ENCODE measurements at places on chromosomes 16 and 17. TPM values are rescaled to one million over a fixed set of nuclear protein-coding genes. Genes with fewer than 3 reads are reported as not detected.
A peak's percentile ranks its signal among the peaks of the same experiment; 100 is the strongest.

- peaks cover 22% of the 10 kb centered on the region for H3K36me3 ChIP-seq
- H3K4me3 ChIP-seq: no peak overlapping the region
- H3K27me3 ChIP-seq: no peaks in the 10 kb centered on the region
- DNase-seq: no peak
- H3K4me1 ChIP-seq: no peaks in the 10 kb centered on the region
- H3K27ac ChIP-seq: no peak overlapping the region
These were observed 8.4 kb upstream of the PLK1 start for GRCh38 chr16:23670137-23670776.

The AATK gene
- total RNA-seq: 4.4 TPM

DNA sequence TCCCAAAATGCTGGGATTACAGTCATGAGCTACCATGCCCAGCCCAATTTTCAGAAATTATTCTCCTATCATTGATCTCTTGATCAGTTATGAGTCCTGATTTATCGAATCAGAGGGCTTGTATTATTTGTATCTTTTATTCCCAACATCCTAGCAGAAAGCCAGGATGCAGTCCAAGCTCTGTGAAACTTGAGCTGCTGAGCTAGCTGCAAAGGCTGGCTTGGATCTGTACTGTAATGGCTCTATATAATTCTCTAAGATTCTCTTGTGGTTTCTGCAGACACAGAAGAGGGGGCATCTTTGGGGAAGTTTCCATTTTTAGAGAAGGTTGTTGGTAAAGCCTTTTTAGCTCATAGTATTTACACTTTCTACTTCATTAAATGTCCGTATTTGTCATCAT lies 227.1 kb downstream of the MAP2K4 start:
- no peak overlapping the region for H3K27ac ChIP-seq
- DNase-seq: no peak
- no peak overlapping the region for H3K4me3 ChIP-seq
- H3K36me3 ChIP-seq: no peaks in the 10 kb centered on the region

DNA sequence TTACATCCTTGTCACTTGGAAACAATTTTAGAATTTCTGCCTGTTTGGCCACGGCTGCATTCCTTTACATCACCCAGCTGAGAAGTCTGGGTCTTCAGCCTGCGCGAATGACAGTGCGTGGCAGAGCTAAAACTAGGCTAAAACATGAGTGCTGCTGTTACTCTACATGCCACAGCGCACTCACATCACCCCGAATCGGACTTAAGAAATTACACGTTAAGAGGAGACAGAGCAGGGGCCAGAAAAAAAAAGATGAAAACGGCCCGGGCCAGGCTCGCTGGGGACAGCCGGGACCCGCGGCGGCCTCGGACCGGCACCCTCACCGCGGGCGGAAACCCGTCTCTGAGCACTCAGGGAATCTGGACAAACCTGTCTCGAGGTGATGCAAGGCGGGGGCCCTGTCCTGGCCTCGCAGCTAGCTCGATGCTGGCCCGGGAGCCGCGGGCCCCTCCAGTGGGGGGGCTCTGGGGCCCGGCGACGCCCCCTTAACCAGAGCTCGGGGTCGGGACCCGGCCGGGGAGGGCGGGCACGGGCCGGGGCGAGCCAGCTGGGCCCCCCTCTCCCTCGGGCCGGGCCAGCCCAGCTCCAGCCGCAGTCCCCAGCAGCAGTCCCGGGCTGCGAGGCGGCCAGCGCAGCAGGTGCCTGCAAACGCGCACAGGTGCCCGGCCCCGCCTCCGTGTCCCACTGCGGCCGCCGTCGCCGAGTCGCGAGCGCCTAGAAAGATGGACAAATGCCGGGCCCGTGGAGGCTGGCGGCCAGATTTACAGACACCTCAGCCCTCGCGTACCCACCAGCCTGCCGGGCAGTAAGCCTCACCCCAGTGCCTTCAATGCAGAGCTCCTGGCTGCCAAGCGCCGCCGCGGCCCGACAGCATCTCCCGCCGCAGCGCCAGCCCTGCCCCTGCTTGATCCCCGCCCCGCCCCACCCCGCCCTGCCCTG lies at the start of gene AKTIP:
TSS of gene AKTIP (minus strand) at position 879 of the 939 bp plus-strand sequence. CDS start 2,950 bp downstream, outside the sequence.
- H3K36me3 ChIP-seq: 0 out of 2 replicates have a peak, but pooled peaks cover under 1% of the 10 kb centered on the region
- peak within 1 kb of the TSS; percentile 72 for H3K4me3 ChIP-seq
- no peak for DNase-seq
- peaks cover 24% of the 10 kb centered on the region for H3K4me1 ChIP-seq
- peak within 1 kb of the TSS; percentile 70 for H3K27ac ChIP-seq
- H3K27me3 ChIP-seq: no peaks in the 10 kb centered on the region

GRCh38 chr17:74815067-74815466 lies 38.9 kb upstream of the NAT9 start:
- no peak overlapping the region for H3K27ac ChIP-seq
- no peak overlapping the region for H3K4me3 ChIP-seq
- no peaks in the 10 kb centered on the region for H3K4me1 ChIP-seq
- no peak for DNase-seq
- no peaks in the 10 kb centered on the region for H3K27me3 ChIP-seq

- H3K27ac ChIP-seq: no peak overlapping the region
- H3K36me3 ChIP-seq: no peaks in the 10 kb centered on the region
- no peaks in the 10 kb centered on the region for H3K27me3 ChIP-seq
- H3K4me3 ChIP-seq: no peak overlapping the region
- H3K4me1 ChIP-seq: peaks cover 2% of the 10 kb centered on the region
These were observed 22.4 kb downstream of the MGRN1 start for GRCh38 chr16:4646773-4647643.

DNA sequence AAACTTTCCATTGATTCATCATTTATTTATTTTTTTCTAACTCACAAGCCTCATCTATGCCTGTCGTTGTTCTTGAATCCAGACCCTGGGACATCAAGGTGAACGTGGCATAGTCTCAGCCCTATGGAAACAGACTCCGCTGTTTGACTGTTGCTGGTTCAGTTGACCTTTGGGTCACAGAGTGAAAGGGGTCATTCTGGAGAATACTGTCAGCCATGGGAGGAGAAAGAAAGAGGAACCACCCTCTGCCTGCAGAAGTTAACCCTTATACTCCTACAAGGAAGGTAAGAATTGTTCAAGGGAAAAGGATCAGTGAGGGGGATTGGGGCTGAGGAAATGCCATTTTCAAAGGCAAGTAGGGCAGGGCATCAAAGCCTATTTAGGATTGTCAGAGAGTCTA lies 387.6 kb upstream of the MAF start:
- H3K4me3 ChIP-seq: no peak overlapping the region
- H3K27me3 ChIP-seq: no peaks in the 10 kb centered on the region
- no peak for DNase-seq
- H3K36me3 ChIP-seq: no peaks in the 10 kb centered on the region
- H3K27ac ChIP-seq: no peak overlapping the region

The PEX12 gene
- total RNA-seq: 5.0 TPM

DNA sequence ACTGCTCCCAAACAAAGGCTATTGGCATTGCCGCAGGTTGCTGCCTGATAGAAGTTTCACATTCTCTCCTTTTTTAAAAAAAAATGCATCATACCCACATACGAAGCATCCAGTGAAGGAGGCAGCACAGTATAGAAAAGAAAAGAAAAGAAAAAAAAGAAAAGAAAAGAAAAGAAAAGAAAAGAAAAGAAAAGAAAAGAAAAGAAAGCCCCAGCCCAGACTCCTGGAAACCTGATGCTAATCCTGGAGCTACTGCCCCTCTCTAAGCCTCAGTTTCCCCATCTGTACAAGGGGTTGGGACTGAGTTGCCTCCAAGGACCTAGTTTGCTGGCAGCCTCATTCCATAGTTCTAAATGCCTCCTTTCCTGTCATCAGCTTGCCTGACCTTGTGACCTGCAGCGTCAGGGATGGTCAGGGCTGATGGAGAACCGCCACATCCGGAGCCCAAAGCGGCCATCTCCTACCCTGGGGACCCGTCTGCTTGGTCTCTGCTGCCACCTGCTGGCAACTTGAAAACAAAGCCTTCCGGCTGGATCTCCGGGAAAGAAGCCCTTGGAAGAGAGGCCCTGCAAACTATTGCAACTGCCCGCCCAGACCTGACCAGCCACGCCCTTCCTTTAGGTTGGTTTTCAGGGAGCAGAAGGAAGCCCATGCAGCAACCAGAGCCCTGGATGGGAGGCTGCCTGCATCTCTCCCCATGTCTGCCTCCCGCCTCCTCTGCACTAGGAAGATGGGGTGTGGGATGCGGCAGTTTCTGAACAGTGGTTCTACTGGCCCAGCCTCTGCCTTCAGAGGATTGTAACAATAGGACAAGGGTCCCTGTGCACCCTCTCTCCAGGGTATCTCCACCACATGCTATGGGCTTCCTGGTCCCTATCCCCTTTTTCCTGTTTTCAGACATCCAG lies 13.0 kb downstream of the AIPL1 start:
- no peak overlapping the region for H3K4me3 ChIP-seq
- peaks cover 5% of the 10 kb centered on the region for H3K27me3 ChIP-seq
- no peak overlapping the region for H3K27ac ChIP-seq
- no peaks in the 10 kb centered on the region for H3K36me3 ChIP-seq
- peak; percentile 69 for DNase-seq
- H3K4me1 ChIP-seq: no peaks in the 10 kb centered on the region

The GFER gene
- total RNA-seq: 47.3 TPM

DNA sequence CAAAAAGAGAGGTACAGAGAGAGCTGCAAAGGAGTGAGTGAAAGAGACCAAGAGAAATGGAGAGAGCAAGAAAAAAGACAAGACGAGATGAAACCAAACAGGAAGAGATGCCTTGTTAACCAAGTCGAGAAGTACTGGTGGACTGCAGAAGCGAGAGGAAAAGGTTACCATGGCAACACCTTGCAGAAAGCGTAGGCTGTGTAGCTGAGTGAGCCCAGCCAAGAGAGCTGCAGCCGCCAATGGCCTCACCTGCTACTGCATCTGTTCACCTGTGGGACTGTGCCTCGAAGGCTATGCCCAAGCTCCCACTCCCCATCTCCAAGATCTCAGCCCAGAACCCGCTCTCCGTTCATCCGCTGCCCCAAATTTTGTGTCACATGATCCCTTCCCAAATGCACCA lies 161.3 kb downstream of the SLC39A11 start:
- no peaks in the 10 kb centered on the region for H3K4me1 ChIP-seq
- H3K27ac ChIP-seq: no peak overlapping the region
- no peak overlapping the region for H3K4me3 ChIP-seq
- no peaks in the 10 kb centered on the region for H3K27me3 ChIP-seq
- no peaks in the 10 kb centered on the region for H3K36me3 ChIP-seq
- DNase-seq: no peak

GRCh38 chr17:32783602-32784001 lies 93.3 kb downstream of the MYO1D start:
- no peaks in the 10 kb centered on the region for H3K27me3 ChIP-seq
- no peak overlapping the region for H3K4me3 ChIP-seq
- no peaks in the 10 kb centered on the region for H3K4me1 ChIP-seq
- no peak overlapping the region for H3K27ac ChIP-seq

DNA sequence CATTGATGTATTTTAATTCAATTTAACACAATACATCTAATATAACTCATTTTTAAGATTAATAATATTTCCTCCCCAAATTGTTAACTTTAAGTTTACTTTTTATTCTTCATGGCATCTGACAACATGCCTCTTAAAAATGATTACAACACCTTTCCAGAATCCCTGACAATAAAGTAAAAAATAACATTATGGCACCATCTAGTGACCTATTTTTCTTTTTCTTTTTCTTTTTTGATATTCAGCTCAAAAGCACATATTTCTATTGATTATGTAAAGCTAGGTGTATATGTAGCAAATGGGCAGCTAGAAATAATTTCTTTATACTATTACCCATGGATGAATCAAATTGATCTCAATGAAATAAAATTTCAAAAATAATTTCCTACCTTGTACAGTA lies 834.3 kb upstream of the CDH8 start:
- no peaks in the 10 kb centered on the region for H3K36me3 ChIP-seq
- no peak overlapping the region for H3K27ac ChIP-seq
- H3K27me3 ChIP-seq: no peaks in the 10 kb centered on the region
- DNase-seq: no peak

GRCh38 chr17:36616061-36617029 lies 15.0 kb downstream of the MRM1 start:
- H3K27ac ChIP-seq: no peak overlapping the region
- no peaks in the 10 kb centered on the region for H3K36me3 ChIP-seq
- no peak for DNase-seq
- H3K4me3 ChIP-seq: no peak overlapping the region
- H3K27me3 ChIP-seq: no peaks in the 10 kb centered on the region
- H3K4me1 ChIP-seq: peaks cover 7% of the 10 kb centered on the region

DNA sequence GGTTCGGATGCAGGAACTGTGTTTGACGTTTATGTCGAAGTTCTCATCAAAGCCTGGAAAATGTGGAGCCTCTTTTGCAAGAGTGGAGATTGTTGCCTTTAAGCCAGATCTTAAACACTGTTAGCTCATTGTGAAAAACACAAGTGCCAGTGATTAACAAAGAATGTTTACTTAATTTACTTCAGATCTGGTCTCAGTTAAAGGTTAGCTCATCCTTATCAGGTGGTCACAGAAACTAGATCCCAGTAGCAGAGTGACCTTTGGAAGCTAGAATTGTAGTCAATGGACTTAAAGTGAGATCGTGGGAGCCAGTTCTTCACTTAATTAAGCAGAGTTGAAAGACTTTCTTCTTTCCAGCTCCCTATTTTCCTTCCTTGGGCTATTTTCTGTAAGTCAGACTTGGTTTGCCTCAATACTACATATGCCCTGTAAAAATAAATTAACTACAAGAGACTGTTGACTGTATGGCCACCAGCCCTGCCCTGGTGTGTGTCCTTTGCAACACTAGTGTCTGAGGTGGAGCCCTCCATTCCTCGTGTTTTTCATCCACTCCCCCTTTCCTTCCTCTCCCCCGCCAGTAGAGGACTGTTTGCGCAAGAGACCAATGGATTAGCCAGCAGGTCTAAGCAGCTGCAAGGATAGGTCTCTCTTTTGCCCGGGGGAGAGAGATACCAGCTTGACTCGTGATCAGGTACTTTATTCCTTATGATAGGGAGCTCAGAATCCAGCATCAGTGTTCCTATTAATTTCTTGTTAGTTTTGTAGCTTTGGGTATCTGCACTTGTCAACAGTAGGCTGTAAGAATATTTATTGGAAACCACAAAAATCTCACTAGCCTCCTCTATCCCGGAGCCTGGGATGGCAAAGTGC lies 20.2 kb downstream of the FBXO39 start:
- H3K4me1 ChIP-seq: no peaks in the 10 kb centered on the region
- H3K36me3 ChIP-seq: no peaks in the 10 kb centered on the region
- no peak for DNase-seq
- H3K27me3 ChIP-seq: peaks cover 27% of the 10 kb centered on the region
- H3K4me3 ChIP-seq: no peak overlapping the region
- no peak overlapping the region for H3K27ac ChIP-seq

The TBC1D3I gene
- total RNA-seq: 0.17 TPM

DNA sequence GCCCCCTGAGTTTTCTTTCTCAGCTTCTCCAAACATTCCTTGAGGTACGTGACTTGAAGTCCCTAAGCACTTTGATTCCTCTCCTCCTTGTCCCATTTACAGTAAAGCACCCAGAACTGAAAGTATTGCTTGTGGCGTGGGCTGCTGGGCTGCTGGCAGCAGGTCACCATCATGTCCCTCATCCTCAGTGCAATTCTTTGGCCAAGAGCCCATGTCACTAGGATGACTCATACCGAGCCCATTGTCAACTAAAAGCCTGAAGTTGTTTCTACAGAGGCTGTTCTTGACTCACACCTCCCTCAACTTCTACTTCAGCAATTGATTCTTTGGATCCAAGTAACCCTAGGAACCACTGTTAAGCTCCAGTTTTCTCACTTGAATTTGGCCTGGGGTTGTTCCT lies 54.3 kb downstream of the KPNA2 start:
- no peaks in the 10 kb centered on the region for H3K36me3 ChIP-seq
- peak; percentile 72 for DNase-seq
- no peak overlapping the region for H3K4me3 ChIP-seq

GRCh38 chr16:27449434-27450195 lies 47.6 kb downstream of the IL21R start:
- H3K27me3 ChIP-seq: no peaks in the 10 kb centered on the region
- H3K36me3 ChIP-seq: no peaks in the 10 kb centered on the region
- H3K4me1 ChIP-seq: no peaks in the 10 kb centered on the region
- H3K4me3 ChIP-seq: no peak overlapping the region

GRCh38 chr17:36680701-36681202 lies 79.4 kb downstream of the MRM1 start:
- H3K27ac ChIP-seq: no peak overlapping the region
- DNase-seq: no peak
- H3K4me3 ChIP-seq: no peak overlapping the region
- H3K36me3 ChIP-seq: no peaks in the 10 kb centered on the region
